ENCODE measurements at places on chromosomes 5 and 9.

GRCh38 chr5:172782169-172783039, 11.4 kb upstream of the DUSP1 start:
- no peak for DNase-seq

DNA sequence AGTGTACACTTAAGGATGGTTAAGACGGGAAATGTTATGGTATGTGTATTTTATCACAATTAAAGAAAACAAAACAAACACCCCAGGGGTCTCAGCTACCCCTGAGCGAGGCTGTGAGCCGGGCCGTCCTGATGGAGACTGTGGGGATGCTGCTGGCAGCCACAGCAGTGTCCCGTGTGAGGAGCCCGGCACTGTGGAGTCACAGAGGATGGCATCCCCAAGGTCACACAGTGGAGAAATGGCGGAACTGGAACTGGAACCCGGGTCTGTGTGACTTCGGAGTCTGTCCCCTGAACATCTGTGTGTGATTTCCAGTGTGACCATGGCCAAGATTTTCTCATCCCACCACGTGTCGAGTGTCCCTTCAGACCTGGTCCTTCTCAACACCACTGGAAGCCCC, 80.7 kb upstream of the PHYKPL start:
- DNase-seq = no peak

GRCh38 chr5:2003206-2003605, 120.5 kb upstream of the IRX4 start:
- no peak for DNase-seq

DNA sequence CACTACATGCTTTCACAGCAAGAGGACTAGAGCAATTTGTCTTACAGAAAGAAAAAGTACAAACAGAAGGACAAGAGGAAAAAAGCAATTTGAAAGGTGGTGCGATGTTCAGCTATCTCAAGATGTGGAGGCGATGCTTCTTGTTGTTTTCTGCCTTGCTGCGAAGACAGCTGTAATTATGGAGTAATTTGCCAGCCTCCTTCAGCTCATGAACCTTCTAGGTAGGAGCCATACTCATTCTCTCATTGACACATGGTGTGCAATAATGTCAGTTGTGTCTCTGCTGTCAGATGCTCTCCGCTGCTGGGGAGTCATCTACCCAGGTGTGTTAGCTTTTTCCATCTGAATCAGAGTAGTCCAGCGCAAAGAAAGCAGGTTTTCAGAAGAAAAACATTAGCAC, 424.5 kb downstream of the NR2F1-AS1 start:
- no peak for DNase-seq

GRCh38 chr5:677131-678101, 15.7 kb downstream of the TPPP start:
- no peak for DNase-seq

- DNase-seq = no peak
Measured at GRCh38 chr5:44329716-44330115, 59.5 kb downstream of the FGF10 start.

- no peak for DNase-seq
Measured at GRCh38 chr5:127440831-127441230, 76.6 kb upstream of the PRRC1 start.

- no peak for DNase-seq
Measured at GRCh38 chr5:12073426-12073825, 169.2 kb upstream of the CTNND2 start.

- DNase-seq = no peak
Measured at GRCh38 chr5:67934976-67935375, 280.6 kb upstream of the PIK3R1 start.

GRCh38 chr9:82987370-82988189, 75.4 kb downstream of the RASEF start:
- no peak for DNase-seq

DNA sequence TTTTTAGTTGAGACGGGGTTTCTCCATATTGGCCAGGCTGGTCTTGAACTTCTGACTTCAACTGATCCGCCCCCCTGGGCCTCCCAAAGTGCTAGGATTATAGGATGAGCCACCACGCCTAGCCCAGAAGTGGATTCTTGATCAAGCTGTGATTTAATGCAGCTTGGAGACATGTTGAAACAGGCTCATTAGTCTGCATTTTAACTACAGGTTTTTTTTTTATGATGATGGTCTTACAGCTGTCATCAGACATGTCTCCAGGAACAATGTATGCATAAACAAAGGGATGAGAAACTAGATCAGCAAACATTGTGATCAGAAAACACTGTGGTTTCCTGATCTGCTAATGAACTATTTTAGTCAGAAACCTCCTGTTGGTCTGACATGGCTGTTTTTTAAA, 30.0 kb upstream of the PLPP1 start:
- DNase-seq = no peak

DNA sequence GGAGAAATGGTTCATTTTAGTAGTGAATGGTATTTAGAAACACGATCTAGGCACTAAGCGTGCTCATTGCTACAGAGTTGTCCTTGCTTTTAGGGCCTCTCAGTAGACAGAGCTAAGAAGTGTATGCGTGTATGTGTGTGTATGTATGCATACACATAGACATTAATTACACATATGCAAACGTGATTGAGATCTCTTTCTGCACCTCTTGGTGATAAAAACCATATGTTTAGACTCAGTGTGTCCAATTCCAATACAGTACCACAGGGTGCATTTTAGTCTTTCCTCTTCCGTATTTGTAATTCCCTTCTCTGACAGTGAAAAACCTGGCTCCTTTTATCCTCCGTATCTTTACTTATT, 13.1 kb downstream of the TRIO start:
- DNase-seq = no peak

DNA sequence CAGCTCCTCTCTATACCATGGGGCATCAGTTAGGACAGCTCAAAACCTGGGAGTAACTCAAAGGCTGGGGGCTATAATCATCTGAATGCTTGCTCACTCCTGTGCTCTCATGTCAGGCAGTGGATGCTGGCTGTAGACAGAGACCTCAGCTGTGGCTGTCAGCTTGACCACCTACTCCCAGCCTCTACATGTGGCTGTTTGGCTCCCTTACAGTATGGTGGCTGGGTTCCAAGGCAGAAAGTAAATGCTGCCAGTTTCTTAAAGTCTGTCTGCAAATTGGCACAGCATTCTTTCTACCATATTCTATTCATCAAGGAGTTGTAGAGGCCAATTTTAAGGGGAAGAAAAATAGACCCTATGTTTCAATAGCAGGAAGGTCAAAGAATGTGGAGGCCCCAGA, 66.9 kb downstream of the TMC1 start:
- DNase-seq = no peak

DNA sequence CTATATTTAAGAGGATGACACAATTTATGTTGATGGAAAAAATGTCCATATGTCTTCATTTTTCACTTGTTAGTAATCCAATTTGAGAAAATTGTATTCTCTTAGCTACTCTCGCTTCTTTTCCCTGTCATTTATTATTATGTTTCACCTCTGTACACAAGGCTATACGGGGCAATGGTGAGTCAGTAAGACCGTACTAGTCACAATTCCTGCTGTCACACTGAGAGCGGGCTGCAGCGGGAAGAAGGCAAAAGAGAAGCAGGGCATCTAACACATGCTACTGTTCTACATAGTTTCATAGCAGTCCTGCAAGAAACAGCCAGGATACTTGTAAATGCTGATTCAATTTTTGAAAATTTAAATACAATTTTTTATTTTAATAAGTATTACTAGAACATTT, 23.3 kb upstream of the PRDM9 start:
- DNase-seq = no peak

DNA sequence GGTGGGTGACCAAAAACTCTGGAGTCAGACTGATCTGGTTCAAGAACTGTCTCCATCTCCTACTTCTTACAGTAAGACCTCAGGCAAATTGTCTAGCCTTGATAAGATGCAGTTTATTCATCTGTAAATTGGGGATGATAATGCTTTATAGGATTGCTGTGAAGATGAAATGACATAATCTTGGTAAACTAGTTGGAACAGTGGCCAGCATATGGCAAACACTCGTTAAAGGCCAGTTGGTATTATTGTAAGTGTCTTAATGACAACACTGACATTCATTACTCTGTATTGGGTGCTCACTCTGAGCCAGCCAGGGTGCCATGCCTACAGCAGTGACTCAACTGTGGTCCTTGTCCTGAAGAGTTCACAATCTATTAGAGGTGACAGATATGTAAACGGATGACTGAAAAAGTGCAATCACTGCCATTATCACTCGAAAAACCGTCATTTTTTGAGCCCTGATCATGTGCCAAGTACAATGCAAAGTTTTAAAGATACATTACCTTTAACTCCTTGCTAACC, 84.9 kb upstream of the HSPA9 start:
- DNase-seq = no peak

GRCh38 chr9:4670591-4670990, 4.3 kb upstream of the SPATA6L start:
- no peak for DNase-seq

DNA sequence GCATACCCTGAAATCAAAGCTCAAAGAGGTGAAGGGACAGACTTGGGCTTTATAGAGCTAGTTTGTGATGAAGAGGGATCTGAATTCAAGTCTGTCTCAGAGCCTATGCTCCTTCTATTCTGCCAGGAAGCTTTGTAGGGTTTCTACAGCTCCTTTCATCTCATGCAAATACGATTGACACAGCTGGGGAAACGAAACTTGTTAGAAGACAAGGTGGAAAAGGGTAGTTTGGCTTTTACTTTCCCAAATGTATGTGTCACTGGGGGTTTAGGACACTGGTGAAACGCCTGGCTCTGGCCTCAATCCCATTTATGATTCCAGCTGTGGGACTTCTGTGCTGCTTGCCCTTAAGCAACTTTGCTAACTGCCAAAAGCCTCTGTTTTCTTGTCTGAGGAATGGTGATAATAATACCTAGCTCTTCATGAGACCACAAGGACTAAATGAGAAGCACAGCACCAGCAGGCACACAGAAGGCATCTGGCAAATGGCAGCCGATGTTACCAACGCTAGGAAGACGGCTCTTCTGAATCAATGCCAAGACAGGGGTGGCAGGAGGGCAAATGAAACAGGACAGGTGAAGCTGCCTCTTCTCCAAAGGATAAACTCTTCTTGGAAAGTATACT, 70.3 kb upstream of the EQTN start:
- no peak for DNase-seq

DNA sequence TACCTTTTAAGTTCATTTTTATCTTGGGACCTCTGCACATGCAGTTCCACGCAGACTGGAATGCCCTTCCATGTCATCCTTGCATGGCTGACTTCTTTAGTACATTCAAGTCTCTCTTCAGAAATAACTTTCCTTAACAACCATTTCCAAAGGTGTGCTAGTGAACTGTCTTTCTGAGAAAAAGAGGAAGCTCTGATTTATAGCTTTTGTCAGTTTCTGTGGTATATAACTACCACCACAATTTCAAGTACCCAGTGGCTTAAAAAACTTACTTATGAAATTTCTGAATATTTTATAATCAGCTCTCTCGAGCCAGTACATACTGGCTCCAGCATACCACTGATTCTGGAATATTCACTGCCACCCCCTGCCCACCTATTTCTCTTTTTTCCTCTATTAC, 1613.8 kb downstream of the MAT2B start:
- DNase-seq = no peak

DNA sequence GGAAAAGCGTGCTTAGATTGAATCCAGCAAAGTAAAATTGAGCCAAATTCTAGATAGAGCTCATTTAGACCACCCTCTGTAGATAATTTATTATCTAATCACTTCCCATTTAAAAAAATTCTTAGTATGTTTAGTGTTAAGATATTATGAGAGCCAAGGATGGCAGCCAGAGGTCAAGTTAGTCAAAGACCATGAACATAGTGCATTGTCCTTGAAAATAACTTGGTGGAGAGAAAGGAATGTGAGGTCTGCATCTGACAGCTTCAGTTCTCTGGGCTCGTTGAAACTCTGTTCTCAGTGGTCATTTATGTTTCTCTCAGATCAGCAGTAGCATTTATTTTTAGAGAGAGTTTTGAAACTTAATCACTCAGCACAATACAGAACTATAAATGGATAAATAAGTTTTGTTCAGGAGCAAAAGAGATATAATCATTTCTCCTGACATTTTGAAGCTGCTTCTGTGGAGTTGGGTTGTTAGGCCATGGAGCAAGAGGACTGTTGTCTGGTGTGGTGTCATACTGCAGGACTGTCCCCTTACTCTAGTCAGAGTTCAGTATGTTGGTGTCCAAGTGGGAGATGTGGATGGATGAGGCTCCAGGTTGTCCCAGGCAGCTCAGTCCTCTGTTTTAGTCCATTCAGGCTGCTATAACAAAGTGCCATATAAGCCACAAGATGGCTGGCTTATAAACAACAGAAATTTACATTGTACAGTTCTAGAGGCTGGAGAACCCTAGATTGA, 337.7 kb downstream of the FBXL7 start:
- DNase-seq = no peak

All from hypothalamus (tissue), 51 donors.